Activated CD4-positive, alpha-beta T cell treated with anti-CD3 and anti-CD28 coated beads, Interleukin-2, amount 50 U/mL, for 48 hours (primary cell): ENCODE measurements at places on chromosomes 6 and 20.
A peak's percentile ranks its signal among the peaks of the same experiment; 100 is the strongest.

- no peak for DNase-seq
Measured at GRCh38 chr20:41078329-41078728, 49.7 kb downstream of the TOP1 start.

GRCh38 chr20:31537116-31537871, 23.1 kb downstream of the HM13 start:
- DNase-seq: no peak

GRCh38 chr6:25229671-25230321, 49.4 kb upstream of the CARMIL1 start:
- DNase-seq: no peak

DNA sequence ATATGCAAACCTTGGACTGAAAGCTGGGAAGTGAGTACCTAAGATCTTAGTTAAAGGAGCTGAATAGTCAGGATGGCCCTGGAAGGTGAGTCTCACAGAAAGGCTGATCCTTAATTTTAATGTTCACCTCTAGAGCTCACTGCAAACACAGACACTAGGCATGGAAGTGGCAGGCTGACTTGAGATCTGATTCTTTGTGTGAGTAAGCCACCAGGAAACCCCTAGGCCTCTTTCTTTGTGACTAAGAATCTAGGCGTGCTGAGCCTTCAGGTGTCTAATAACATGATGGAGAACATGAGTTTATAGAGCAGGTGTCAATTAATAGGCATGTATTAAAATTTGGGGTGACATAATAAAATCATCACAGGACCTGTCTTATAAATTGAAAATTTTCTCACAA, 642.2 kb downstream of the EYS start:
- DNase-seq: no peak

DNA sequence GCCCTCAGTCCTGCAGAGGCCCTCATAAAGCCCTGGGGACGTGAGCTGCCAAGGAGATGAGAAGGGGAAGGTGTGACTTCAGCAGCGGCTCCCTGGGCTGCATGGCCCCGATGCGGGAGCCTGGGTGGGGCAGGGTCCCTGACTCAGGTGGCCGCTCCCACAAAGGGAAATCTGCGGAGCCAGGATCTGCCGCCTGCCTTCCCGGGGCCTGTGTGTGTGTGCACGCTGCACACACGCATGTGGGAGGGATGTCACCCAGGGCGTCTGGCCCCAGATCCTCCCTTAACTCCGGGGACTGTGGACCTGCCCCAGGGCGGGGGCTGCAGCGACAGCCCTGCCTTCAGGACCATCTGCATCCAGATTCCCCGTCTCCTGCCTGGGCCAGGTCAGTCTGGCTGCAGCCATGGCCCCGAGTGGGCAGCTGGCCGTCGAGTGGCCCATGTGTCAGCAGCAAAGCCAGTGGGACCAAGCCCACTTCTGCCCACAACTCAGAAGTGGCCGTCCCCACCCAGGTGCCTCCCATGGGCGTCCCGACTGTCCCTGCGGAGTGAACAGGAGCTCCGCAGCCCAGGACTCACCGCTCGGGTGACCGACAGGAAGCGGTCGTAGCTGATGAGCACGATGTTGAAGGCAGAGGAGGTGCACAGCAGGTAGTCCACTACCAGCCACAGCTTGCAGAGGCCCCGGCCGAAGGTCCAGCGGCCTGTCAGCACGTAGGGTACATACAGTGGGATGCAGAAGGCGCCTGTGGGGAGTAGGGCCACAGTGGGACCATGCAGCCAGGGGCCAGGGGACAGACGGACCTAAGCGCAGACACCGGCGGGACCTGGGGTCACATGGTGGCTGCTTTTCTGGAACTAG, 1.9 kb downstream of the HRH3 start:
- DNase-seq: no peak

- DNase-seq: peak; percentile 25
Measured at GRCh38 chr20:50913690-50914375, 17.4 kb downstream of the ADNP start.

- DNase-seq: no peak
Measured at GRCh38 chr6:38179794-38180430, 360.4 kb downstream of the ZFAND3 start.

- DNase-seq: no peak
Measured at GRCh38 chr6:28402197-28402596, 2.6 kb upstream of the ZSCAN12 start.

DNA sequence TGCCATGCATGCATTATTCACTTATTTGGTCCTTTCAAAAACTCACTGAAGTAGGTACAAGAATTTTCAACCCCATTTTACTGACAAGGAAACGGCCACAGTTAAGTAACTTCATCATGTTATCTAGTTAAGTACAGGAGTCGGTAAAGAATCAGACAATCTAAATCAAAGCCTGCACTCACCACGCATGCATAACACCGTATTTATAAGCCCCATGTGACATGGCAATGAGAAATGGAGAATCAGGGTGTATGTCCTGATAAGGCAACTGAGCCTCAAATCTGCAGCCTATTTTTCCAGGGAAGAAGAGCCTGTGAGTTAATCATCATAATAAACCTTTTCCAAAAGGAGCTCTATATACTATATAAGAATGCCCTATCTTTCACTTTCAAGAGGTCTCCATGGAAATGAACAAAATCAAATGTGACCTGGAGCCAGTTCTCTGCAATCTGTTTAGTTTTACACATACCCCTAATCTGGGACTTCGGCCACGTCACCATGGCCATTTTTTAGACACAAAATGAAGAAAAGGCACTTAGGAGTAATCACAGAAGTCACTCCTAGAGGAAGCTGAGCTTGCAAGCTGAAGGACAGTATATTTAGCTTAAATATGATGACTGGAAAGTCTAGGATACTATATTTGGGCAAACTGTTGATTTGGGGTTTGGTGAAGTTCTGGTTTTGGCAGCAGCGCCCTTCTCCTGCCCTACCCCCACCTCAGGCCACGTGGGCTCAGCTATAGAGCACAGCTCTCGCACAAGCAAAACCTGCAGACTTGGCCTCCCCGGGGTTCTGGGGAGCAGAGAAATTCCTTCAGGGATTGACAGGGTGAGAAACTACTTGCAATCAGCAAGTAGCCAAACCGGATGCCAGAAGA, 19.2 kb downstream of the TRAM2 start:
- no peak for DNase-seq

DNA sequence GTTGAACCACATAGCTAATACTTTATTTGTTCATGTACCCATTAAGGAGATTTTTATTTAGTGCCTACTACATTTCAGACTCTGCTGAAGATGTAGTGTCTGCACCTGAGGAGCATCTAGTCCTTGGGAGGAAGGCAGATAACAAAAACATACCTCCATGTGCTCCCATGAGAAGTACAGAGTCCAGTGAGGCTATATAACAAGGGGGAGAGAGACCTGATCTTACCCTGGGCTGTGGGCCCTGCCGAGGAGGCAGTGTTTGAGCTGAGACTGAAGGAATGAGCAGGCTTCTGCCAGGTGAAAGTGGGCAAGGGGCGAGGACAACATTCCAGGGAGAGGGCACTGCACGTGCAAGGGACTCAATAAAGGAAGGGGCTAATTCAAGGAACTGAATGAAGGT, 12.1 kb downstream of the MANBAL start:
- DNase-seq: no peak

DNA sequence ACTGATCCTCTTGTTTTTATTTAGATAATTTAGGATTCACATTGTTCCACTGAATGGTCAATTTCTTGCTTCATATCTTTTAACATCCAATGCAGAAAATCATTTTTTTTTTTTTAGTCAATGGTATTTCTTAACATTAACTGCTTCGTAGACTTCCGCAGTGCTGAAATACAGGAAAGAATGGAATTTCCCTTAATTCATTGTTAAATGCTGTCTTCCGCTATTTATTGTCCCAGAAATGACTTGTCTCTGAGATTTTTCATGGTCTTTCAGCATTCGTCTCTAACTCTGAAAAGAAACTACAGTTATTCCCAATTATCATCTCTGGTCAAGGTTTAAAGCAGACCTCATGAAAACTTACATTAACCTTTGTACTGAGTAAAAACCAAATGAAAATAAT, 1029.1 kb upstream of the MANEA start:
- no peak for DNase-seq

GRCh38 chr6:26158581-26159356, 71.5 kb downstream of the HFE start:
- DNase-seq: peak; percentile 64

GRCh38 chr6:78489874-78490273, 377.5 kb upstream of the IRAK1BP1 start:
- DNase-seq: no peak

DNA sequence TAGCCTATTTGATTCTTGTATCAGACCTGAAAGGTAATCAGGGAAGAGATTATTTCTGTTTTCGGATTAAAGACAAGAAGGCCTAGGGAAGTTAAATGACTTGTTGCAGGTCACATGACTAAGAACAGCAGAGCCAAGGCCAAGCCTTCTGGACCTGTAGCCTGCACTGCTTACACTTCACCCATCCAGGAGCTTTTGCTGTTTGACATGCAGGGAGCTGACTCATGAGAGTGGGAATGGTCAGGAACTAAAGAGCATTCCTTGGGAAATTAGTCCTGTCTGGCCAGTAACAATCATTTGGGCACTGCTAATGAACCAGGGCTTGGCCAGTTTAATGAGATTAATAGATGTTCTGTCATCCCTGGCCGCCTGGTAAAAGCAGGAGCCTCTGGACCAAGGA, 46.8 kb downstream of the EIF2S2 start:
- no peak for DNase-seq

DNA sequence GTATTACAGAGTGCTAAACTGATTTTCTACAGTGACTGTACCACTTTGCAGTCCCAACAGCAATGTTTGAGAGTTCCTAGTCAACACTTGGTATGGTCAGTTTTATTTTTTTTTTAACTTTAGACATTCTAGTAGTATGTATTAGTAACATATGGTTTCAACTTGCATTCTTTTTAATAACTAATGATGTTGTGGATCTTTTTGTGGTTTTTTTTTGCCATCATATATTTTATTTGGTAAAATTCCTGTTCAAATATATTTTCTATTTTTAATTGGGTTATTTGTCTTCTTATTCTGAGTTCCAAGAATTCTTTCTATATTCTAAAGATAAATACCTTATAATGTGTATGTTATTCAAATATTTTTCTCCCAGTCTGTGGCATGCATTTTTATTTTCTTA, 189.4 kb upstream of the ECI2 start:
- DNase-seq: no peak

- DNase-seq: peak; percentile 88
Measured at GRCh38 chr20:62500237-62500864, 24.6 kb upstream of the GATA5 start.

DNA sequence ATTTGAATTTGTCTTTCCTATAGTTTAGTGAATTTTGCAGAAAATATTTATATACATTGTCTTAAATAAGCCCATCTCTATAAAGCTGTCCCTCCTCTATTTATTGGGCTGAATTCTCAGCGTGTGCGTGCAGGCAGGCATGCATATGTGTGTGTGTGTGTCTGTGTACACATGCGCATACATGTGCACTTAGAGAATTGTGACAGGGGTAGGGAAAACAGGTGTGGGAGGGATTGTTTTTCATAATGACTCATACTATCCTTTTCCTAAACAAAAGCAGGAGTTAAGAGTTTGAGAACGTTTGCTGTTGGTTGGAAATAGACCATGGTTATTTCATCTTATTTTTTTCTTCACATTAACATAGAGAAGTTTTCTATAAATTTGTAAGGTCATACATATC, 43.4 kb upstream of the FABP7 start:
- no peak for DNase-seq

- DNase-seq: peak; percentile 60
Measured at GRCh38 chr6:116010790-116011401, 49.8 kb downstream of the FRK start.

- no peak for DNase-seq
Measured at GRCh38 chr6:119821380-119821779, 471.8 kb upstream of the MAN1A1 start.

DNA sequence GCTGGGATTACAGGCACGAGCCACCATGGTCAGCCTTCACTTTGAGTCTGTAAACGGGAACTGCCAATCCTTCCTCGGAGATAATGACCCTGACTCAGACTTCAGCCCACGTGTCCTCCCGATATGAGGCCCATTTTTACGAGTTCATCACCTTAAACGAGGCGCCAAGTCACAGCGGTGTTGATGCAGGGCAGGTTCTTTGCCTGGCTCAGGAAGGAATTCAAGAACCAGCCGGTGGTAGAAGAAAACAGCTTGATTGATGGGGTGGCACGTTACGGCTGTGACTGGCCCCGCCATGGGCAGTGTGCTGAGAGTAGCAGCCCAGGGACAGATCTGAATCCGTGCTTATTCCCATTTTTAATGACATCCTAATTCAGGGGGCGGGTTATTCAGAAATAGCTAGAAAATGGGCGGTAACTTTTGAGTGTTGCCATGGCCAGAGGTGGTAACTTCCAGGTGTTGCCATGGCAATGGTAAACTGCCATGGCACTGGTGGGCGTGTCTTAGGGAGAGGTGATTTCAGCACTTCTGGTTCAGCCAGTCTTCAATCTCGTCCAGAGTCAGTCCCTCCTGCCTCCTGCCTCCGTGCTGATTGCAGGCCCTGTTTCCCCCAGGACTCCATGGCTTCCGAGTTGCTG, 9.1 kb upstream of the MAP1LC3A start:
- DNase-seq: no peak

DNA sequence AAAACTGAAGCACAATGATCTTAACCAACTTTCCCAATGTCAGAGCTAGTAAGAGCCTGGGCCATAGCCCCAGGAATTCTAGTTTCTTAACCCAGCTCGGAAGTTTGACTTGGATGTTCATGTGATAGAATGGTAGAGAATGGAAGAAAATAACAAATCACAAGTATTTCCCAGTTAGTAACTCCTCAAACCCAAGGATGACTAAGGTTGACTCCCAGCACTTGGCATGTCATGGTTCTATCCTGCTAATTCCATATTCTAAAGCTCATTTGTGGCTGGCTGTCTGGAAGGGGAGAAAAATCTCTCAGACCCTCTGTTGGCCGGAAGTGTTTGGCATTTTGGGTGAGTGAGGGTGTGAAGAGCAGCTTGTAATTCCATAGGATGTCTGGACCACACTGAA, 248.7 kb downstream of the RFPL4B start:
- no peak for DNase-seq

DNA sequence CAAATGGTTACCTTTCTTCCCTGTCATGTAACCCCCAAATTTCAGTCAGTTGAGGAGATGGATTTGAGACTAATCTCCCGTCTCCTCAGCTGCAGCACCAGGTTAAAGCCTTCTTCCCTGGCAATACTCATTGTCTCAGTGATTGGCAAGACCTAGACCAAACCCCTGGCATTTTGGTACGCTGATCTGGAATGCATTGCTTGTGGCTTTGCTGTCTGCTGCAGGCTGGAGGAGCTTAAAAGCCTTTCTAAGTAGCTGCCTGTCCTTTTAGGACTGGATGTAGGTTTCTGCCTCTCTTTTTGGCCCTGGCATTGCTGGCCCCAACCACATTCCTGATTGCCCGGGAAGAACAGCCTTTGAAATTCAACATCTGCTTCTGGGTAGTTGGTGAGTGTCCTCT, 729.6 kb upstream of the GJE1 start:
- DNase-seq: no peak

- DNase-seq: no peak
Measured at GRCh38 chr20:32560989-32561830, 23.9 kb downstream of the NOL4L start.

DNA sequence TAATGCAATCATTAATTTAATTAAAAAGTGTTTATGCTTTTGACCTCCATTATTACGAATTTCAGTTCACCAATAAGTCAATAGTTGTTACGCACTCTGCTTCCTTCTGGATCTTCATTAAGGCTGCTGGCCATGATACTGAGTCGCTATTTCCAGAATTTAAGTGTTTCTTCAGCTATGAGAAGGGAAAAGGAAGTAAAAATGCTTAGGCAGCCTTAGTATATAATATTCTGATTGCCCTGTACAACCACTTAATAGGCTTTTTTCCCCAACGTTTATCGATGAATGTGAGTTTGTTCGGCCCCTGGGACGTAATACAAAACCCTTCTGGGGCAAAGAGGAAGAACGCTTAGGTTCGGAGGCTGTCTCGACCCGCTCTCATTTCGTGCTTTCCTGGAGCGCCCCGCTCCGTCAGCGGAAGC, 644 bp downstream of the OARD1 start:
- DNase-seq: no peak
